ENCODE measurements at places on chromosomes 6 and 20.

- DNase-seq: no peak
Measured at GRCh38 chr6:4303638-4304037, 168.3 kb upstream of the ECI2 start.

- DNase-seq: no peak
Measured at GRCh38 chr6:137975188-137975940, 108.3 kb downstream of the TNFAIP3 start.

DNA sequence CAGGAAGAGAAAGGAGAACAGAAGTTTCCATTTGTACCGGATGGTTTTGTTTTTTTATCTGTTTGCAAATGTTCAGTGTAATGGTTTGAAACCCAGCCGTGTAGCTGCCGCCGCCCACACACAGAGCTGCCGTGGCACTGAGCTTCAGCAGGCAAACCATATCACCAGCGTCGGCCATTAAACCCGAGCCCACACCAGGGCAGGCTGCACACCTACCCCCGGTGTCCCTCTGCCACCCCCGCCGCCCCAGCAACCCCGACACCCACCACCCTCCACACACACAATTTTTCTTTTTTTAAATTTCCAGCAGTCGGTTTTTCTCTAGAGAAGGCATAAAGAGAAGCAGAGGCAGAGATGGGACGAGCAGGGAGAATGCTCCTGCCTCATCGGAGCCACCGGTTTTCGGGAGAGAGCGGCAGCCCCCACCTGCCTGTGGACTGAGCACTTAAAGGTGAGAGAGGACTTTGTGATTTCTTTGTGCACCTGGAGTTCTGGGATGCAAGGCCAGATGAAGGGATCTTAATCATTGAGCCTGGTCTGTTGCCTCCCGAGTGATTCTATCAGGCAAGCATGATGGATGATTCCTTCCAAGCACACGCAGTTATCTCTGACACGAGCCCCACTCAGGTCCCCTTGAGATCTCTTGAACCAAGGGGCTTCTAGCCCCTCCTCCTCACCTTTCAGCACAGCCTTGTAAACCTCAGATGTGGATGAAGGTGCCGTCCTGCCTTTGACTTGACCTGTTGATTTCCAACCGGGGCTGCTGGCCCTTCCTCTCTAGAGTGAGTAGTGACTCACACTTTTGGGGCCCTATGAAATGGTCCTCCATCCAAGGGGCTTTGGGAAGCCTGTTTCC lies 17.5 kb upstream of the ZNF831 start:
- no peak for DNase-seq

DNA sequence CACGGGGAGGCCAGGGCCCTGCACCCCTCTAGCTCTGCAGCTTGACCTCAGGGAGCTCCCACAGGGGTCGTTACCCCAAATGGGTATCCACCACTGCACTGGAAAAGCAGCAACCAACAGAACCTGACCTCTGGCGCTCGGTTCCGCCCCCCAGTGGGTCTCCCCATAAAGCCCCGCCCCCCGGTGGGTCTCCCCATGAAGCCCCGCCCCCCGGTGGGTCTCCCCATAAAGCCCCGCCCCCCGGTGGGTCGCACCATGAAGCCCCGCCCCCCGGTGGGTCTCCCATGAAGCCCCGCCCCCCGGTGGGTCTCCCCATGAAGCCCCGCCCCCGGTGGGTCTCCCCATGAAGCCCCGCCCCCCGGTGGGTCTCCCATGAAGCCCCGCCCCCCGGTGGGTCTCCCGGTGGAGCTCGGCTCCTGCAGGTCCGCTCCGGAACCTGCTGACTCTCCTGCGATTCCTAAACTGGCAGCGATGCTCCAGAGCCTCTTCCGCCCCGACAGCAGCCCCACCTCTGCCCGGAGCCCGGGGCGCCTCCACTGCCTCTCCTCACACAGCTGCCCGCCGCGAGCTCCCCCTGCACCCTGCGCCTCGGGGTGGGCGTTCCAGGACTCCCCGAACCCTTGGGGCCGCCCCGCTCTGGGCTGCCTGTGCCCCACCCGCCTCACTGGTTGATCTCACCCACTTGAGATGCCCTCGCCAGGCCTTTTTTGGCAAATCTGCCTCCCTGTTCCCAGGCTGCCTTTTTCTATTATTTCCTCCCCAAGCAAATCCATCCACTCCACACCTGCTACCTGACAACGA lies 12.1 kb downstream of the SLC2A4RG start:
- DNase-seq: no peak

- DNase-seq: peak; percentile 53
Measured at GRCh38 chr20:55677011-55677410, 328.3 kb downstream of the CBLN4 start.

DNA sequence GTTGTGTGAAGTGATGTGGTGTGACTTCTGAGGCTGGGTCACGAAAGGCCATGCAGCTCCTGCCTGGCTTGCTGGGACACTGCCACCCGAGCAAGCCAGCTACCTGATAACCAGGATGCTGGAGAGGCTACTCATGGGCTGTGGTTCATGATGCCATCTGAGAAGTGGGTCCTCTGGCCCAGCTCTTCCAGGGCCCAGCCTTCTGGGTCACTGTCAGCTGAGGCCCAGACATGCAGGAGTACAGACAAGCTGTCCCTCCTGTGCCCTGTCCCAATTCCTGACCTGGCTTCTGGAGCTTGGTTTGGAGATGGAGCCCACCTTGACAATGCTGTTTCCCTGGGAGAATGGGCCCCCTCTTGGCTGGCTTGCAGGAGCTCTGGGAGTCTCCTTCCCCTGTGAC lies 87.0 kb downstream of the DHX35 start:
- DNase-seq: no peak

DNA sequence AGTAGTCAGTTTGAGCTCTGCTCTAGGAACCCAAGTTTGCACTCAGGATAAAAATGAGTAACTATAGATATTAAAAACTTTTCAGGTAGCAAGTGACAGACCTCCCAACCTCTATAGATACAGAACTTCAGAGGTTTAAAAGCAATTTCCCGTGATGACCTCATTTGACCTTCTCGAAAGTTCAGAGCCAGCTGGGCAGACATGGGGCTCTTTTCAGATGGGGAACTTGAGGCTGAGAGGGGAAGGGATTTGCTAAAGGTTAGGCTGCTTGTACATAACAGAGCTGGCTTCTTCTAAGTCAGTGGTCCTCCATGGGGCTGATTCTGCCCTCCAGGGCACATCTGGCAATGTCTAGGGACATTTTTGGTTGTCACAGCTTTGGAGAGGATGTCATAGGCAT lies 58.8 kb upstream of the ZNF831 start:
- no peak for DNase-seq

- no peak for DNase-seq
Measured at GRCh38 chr20:44151621-44152416, 35.2 kb downstream of the JPH2 start.

DNA sequence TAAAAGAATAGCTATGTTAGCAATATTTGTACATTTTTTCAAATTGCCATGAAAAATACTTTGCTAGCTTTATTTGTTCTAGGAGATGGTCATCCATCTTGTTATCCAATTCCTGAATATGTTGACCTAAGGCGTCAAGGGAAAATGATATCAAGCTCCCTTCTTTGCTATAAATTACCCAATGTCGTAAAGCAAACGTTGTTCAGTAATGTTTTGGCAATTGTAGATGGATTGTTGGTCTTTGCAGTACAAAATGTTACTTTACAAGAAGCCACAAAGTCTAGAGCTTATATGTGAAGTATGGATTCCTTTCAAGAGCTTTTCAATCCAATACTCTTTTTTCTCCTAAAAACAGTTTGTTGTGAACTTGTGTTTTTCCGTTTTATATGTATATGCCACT lies 3.3 kb downstream of the NCR2 start:
- no peak for DNase-seq

DNA sequence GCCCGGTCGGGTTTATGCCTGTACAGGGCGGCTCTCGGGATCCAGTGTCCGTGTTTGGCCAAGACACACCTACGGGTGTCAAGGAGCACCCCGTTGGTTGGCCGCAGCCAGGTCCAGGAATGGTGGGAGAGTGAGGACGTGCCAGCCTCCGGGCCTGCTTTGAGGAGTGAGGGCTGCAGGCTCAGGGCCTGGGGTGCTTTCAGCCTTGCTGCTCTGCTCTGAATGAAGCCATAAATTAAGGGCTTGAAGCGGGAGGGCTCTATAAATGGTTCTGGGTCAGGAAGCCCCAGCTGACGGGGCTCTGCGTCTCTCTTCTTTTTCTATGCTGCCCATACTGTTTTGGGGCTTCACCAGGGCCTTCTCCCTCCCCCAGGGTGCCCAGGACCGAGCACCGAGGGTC lies 15.1 kb downstream of the GATA5 start:
- DNase-seq: no peak

- DNase-seq: no peak
Measured at GRCh38 chr6:150599199-150600009, at the start of gene PLEKHG1. PLEKHG1 (plus strand) TSS chr6:150599885; CDS start chr6:150733682, 133,797 bp downstream.

- DNase-seq: no peak
Measured at GRCh38 chr6:33105916-33106871, 30.4 kb downstream of the HLA-DPB1 start.

DNA sequence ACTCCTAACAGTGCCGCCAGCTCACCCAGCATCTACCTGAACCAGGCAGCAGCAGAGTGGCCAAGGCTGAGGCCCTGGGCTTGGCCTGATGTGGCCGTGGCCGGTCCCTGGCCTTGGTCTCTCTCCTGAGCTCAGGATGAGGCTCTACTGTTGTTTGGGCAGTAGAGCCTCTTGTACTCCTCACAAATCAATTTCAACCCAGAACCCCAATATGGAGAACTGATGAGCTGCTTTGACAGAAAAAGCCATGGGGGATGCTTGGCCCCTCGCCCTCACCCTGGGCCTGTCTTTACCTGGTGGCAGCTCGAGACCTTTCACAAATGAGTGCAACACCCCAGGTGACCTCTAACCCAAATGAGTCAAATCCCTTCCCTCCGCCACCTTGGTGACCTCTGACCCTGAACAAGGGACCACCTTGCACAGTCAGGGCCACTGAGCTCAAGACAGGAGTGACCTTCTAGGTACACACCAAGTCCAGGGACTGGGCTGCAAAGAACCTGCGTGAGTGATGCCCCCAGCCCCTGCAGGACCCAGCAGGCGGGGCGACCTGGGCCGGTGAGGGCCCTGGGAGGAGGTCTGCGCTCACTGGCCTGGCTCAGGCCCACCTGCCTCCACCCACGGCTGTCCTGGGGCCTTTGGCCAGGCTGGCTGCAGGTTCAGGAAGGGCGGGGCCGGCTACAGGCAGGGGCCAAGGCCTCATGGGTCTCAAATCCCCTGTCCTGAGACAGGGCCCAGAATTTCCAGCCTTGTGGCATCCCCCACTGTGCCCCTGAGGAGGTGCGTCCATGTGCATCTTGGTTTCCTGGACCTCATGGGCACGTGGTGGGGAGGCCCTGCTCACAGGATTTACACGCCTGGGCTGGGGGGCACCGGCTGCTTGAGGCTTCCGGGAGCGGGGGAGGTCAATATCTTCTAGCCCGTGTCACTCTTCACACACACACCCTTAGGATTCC lies 30.2 kb downstream of the PSMG4 start:
- DNase-seq: no peak

GRCh38 chr6:155454008-155454407 lies 1.6 kb downstream of the NOX3 start:
- no peak for DNase-seq

DNA sequence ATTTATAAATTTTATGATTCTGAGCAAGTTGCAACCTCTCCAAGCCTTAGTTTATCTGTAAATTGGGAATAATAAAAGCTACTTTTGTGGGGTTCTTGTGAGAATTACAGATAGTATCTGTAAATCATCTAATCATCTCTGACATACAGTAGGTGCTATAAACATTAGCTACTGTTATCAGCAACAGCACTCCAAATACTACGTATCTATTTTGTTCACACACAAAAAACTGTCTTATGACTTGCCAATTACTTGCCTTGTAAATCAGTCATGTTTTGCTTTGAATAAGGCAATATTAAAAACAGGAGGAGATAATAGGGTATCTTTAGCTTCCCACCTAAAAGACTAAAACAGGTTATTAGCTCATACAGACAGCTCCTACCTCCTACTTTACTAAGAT lies 36.7 kb downstream of the DTNBP1 start:
- no peak for DNase-seq

DNA sequence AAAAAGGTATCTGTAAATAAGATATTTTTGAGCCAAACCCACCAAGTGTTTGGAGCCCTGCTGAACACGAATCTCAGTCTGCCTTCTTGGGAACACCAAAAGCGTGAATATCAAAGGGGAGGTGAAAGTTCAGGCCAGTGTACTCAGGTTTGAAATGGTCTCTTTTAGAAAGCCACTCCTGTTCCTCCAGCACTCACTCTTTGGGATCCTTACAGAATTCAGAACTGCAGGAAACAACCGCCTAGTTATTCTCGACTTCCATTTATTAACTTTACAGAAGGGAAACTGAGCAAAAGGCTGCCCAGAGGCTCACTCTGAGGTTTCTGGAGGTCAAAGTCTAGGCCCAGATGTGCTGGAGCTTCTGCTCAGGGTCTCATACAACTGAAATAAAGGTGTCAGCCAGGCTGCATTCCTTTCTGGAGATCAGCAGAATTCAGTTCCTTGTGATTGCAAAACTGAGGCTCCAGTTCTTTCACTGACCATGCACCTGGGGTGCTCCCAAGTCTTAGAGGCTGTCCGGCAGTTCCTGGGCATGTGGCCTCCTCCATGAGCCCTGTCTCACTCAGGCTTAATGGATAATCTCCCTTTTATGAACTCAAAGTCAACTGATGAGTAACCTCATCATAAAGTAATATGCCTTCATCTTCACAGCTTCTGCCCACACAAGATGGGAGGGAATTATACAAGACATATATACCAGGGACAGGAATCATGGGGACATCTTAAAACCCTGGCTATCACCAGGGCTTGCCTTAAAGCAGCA lies 65.5 kb upstream of the TNFAIP3 start:
- DNase-seq: no peak

- DNase-seq: no peak
Measured at GRCh38 chr6:81144346-81144745, 608.1 kb downstream of the TENT5A start.

- no peak for DNase-seq
Measured at GRCh38 chr6:158205169-158205944, 37.2 kb downstream of the GTF2H5 start.

- DNase-seq: no peak
Measured at GRCh38 chr6:7956257-7956656, 45.7 kb upstream of the TXNDC5 start.

DNA sequence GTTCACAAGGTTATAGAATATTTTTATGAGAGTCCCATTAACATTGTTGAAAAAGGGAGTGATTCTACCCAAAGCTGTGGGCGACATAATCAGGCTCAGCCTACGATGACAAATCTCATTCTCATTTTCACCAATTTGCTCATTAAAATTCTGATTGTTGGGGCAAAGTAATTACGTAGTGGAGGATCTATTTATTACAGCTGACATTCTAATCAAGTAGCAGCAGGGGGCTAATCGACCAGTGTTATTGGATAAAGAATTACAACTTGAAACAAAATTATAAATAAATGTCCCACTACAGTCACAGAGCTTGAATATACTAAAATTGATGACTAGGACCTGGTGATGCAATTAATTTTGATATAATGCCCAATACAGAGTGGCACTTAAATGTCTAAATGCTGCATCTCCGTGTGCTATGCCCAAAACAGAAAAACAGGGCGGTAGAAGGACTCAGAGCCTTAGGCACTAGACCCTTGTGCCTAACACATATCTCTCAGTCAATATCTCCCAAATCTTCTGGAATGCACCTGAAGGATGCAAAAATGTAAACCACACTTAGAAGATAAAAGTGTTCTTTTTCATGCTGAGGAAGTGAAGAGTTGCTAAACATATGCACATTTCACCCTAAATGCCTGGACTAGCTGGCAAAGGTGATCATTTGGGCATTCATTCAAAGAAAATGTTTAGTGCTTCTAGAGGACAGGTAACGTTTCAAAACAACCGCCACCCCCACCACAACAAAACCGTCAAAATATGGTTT lies 88.3 kb downstream of the CD24 start:
- peak; percentile 10 for DNase-seq
